ENCODE measurements at places on chromosomes 6 and 20.

DNA sequence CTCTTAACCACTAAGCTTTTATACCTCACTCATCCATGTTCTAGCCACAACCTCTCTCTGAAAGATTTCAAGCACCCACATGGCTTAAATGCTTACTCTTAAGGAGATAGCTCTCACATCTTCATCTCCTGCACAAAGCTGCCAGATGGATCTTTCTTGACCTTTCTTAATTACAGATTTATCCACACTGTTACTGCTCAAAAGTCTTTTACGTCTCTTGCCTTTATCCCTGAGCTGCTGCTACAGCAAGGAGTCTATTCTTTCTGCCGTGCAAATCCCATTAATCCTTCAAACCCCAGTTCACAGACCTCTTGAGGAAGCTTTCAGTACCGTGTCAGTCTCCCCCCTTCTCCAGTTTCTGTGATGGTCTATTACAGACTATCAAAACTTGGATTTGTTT, 54.6 kb downstream of the B4GALT5 start:
- no peak for DNase-seq

GRCh38 chr6:16851044-16851540, 89.8 kb upstream of the ATXN1 start:
- DNase-seq = no peak

GRCh38 chr20:8874437-8874836, 194.4 kb upstream of the PLCB4 start:
- DNase-seq = no peak

DNA sequence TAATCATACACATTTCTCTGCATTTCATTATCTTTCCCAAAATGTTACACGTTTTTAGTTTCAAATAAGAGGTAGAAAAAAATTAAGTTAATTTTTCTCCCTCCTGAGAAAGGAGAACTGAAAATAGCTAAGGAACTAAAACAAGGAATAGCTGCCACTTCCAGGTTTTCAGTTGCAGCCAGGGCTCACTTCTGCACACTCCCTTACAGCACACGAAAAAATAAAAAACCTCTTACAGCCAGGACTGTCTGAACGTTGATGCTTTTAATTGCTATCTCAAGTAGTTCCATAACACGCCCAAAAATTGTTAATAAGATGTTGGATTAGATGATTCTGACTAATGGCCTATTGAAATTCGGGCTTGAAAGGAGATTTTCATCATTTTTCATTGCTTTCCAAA, 153.7 kb upstream of the THBS2 start:
- DNase-seq = no peak

DNA sequence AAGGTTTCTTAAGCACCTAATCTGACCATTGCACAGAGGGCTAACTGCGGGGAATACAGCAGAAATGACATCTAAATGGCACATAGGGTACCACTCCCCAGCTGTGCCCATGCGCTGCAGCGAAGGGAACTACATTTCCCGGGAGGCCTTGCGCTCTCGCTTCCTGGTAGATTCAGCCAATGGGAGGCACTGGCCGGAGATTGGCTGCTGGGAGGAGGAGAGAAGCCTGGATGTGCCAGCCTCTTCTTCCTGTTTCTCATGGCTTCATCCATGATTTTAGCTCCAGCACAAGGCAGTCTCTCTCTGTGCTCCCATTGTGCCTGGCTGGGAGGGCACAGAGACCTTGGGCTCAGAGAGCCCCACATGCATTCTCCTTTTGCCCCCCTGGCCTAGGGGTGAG, 101.7 kb upstream of the FOXA2 start:
- DNase-seq = no peak

- no peak for DNase-seq
Measured at GRCh38 chr6:4950836-4951533, 52.9 kb downstream of the RPP40 start.

DNA sequence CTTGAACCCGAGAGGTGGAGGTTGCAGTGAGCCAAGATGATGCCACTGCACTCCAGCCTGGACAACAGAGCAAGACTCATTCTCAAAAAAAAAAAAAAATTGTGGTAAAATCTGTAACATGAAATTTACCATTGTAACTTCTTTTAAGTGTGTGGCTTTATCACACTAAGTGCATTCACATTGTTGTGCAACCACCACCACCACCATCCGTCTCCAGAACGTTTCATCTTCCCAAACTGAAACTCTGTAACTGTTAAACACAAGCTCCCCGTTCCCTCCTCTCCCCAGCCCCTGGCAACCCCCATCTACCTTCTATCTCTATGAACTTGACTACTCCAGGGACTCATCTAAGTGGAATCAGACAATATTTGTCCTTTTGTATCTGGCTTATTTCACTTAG, 29.7 kb downstream of the PDRG1 start:
- no peak for DNase-seq

GRCh38 chr6:158219228-158219627, 51.1 kb downstream of the GTF2H5 start:
- no peak for DNase-seq

GRCh38 chr6:164042212-164042611, 627.7 kb downstream of the QKI start:
- DNase-seq = no peak

- no peak for DNase-seq
Measured at GRCh38 chr20:57251344-57251743, 15.1 kb downstream of the BMP7 start.

- DNase-seq = no peak
Measured at GRCh38 chr6:13406781-13407180, 78.4 kb upstream of the TBC1D7 start.

DNA sequence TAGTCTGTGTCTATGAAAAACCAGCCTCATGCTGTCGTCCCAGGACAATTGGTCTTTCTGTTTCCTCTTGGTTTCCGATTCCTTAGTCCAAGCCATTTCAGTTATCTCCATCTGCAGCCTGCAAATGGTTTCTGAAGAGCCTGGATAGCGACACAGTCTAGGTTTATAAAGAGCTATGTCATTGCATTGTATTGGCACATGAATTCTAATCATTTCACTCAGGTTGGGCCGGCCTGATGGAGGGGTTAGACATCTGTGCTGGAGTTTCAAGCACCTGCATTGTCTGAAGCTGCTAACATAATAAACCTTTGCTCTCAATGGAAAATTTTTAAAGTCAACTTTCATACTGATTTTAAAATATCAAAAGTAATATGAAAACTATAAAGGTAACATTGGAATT, 232.6 kb upstream of the MAP3K7 start:
- no peak for DNase-seq

DNA sequence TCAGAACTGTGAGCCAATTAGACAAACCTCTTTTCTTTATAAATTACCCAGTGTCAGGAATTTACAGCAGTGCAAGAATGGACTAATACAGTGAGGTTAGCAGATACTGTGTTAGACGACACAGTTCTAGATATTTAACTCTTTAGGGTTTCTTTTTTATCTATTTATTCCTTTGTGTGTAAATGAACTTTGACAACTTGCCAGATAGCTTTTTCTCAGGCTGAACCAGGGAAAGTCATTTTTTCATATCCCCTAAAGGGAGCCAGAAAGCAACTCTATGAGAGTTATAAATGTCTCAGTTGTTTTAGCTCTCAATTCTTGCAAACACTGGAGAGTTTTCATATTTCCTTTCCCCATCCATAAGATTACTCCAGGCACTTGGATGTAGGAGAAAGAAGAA, 277.3 kb downstream of the PHF3 start:
- no peak for DNase-seq

- no peak for DNase-seq
Measured at GRCh38 chr20:47043086-47043485, 148.4 kb downstream of the EYA2 start.

DNA sequence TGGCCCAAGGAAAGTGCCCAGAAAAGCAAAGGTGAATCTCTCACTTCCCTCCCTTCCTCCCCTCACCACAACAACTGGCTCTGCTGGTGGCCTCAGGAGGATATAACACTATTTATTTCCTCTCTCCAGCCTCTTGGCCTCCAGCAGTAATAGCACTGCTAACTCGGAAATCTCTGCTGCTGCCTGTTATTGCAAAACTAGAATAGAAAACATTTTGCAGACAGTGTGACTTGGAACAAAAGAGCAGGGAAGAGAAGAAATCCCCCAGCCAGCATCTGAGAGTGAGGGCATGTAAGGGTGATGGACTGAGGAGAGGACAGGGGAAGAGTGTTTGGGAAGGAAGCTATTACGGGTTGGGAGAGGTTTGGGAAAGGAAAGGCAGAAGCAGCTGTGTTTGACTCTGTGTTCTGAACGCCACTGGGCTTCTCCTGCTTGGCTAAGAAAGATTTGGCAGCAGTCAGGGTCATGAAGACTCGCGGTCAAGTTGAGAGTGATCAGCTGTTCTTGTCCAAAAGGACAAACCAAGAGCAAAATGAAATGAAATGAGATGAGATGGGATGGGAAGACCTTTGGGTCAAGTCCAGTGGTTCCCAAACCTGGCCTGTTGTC, 81.0 kb upstream of the SNX9 start:
- no peak for DNase-seq

- DNase-seq = no peak
Measured at GRCh38 chr6:151869787-151870186, 62.3 kb downstream of the ESR1 start.

GRCh38 chr6:131980791-131981623, 29.8 kb upstream of the CCN2 start:
- DNase-seq = no peak

- DNase-seq = no peak
Measured at GRCh38 chr6:35161776-35162607, 20.9 kb upstream of the TCP11 start.

GRCh38 chr6:31888276-31889258, 8.9 kb downstream of the EHMT2 start:
- no peak for DNase-seq

- DNase-seq = no peak
Measured at GRCh38 chr6:8131265-8131897, 29.0 kb upstream of the EEF1E1 start.

- DNase-seq = no peak
Measured at GRCh38 chr6:125255201-125255600, 46.6 kb downstream of the HDDC2 start.

GRCh38 chr6:95084867-95085266, 492.5 kb upstream of the MANEA start:
- no peak for DNase-seq

DNA sequence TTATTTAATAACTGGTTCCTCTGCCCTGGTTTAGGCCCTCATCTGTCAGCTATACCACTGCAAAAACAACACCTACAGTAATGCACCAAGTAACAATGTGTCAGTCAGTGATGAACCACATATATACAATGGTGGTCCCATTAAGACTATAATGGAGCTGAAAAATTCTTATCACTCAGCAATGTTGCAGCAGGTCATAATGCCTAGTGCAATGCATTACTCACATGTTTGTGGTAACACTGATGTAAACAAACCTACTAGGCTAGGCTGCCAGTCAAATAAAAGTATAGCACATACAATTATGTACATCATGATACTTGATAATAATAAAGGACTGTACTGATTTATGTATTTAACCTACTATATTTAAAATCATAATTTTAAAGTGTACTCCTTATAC, 31.3 kb downstream of the RARS2 start:
- DNase-seq = no peak

DNA sequence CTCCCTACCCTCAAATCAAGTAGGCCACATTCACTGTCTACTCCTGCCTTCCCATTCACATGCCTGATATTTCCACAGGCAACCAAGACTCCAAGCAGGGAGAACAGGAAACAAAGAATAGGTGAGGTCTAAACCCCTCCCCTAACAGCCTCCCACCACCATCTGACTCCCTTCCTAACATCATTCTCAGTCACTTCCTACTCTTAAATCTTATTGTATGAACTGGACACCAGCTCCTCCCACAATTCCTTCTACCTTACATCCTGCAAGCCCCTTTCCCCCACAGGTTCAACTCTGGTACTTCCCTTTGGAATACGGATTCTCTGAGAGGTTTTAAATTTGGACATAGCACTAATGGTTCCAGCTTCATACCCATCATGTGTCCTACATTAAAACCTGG, 944 bp upstream of the C6orf136 start:
- no peak for DNase-seq

- no peak for DNase-seq
Measured at GRCh38 chr20:37758332-37758731, 64.5 kb downstream of the CTNNBL1 start.

DNA sequence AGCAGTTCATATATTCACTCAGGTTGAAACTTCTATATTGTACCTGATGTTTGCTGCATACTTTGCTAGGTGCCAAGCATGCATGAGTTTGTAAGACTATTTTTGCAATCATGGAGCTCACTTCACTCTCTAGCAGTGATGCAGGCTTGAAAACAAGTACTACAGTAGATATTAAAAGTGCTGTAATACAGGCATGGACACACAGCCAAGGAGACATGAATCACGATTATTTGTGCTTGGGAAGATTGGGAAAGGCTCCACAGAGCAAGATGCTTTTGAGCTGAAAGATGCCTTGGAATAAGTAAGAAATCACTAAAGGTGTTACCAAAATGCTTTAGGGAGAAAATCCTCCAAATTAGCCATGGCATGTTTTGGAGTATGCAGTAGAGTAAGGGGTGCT, 427.4 kb downstream of the UTRN start:
- no peak for DNase-seq

GRCh38 chr6:20900389-20901160, 366.3 kb downstream of the CDKAL1 start:
- DNase-seq = no peak

GRCh38 chr6:143973097-143973966, 34.7 kb downstream of the PLAGL1 start:
- DNase-seq = no peak

DNA sequence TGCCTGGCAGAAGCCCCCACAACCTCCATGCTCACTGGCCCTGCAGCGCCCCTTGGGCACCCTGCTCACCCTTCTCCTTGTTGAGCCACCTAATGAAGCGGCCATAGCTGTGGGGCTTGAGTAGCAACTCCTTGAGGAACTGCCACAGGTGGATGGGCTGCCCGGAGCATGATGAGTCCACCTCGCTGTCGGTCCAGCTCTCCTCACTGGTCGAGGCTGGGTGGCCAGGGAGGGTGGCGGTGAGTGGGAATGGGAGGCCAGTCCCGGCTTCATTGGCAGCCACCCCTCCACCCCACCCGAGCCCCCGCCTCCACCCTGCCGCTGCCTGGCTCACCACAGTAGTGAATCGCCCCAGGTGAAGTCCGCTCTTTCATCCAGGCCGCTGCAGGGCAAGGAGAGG, 16.9 kb downstream of the SPDEF start:
- no peak for DNase-seq

- DNase-seq = no peak
Measured at GRCh38 chr6:152130441-152130840, 323.0 kb downstream of the ESR1 start.

- DNase-seq = no peak
Measured at GRCh38 chr6:106908386-106908840, 66.1 kb downstream of the CD24 start.

DNA sequence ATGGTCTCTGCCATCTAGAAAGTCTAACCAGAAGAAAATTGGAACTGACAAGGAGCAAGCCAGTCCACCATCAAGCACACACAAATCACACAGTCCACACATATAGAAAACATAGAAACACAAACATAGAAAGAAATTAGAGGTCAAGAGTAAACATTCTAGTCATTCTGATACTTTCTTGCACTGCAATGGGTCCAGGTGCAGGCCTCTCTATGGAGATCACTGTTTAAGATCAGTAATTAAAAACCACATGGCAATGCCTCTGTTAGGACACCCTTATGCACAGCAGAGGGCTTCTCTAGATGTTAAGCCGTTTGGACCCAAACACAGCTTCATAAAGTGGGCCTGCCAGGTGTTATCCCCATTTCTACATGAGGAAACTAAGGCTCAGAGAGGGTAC, 42.8 kb upstream of the SLC22A23 start:
- no peak for DNase-seq
